ENCODE measurements at places on chromosomes 5 and 9.

DNA sequence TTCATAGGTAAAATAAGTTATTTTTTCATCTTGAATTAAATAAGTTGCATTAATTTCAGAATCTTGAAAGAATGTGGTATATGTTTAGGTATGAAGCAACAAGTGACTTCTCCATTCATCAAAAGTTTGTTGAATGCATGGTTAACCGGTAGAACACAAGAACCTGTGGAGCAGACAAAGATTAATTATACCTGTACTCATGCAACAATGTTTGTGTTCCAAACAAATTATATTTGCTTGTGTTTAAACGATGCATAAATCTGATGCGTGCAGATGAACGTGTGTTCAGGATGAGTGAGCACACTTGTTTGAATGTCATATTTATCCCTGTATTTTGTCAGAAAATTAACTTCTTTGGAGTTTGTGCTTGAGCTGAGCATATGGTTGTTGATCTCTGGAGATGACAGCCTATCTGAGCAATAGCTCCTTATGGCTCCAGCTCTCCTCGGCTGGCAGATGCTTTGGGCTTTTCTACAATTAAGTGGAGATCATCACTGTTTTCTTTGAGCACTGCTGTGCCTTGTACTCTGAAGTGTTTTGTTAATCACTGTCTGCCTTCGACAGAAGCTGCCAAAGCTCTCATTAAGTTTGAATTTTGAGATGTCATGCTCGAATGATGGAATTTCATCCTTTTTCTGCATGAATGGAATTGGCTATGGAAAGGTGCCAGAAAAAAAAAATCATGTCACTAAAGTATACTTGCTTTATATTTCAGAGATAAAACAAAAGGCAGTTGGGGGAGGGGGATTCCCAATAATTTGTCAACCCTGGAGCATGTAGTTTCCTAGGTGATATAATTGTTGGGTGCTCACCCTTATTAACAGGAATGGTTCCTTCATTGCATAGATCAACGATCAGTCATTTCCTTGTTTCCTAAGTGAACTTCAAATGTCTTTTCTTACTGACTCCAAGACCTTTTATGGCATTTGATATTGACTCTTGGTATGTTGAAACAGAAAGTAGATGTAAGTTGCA, 502.5 kb upstream of the ARRDC3 start:
- no peak for DNase-seq

GRCh38 chr5:76497065-76497460, 94.0 kb downstream of the IQGAP2 start:
- DNase-seq, result no peak

GRCh38 chr9:137836151-137836830, 41.3 kb upstream of the CACNA1B start:
- no peak for DNase-seq

- no peak for DNase-seq
Observed at GRCh38 chr5:126527892-126528291, 67.1 kb downstream of the ALDH7A1 start.

DNA sequence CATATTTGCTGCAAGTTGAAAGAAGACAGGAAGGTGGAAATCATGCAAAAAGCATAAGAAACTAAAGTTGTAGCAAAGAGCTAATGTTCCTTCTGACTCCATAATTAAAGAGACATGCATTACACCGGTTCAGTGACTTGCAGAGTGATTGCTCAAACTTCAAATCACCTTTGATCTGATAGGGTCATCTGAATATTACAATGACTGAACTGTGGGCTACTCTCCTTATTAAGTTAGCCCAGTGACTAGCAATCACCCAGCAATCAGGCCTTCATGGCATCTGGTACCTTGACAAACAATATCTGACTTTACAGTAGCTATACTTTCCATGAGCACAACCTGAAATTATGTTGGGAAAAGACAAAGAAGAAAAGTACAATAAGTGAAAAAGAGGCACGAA, 84.9 kb downstream of the NREP start:
- no peak for DNase-seq

DNA sequence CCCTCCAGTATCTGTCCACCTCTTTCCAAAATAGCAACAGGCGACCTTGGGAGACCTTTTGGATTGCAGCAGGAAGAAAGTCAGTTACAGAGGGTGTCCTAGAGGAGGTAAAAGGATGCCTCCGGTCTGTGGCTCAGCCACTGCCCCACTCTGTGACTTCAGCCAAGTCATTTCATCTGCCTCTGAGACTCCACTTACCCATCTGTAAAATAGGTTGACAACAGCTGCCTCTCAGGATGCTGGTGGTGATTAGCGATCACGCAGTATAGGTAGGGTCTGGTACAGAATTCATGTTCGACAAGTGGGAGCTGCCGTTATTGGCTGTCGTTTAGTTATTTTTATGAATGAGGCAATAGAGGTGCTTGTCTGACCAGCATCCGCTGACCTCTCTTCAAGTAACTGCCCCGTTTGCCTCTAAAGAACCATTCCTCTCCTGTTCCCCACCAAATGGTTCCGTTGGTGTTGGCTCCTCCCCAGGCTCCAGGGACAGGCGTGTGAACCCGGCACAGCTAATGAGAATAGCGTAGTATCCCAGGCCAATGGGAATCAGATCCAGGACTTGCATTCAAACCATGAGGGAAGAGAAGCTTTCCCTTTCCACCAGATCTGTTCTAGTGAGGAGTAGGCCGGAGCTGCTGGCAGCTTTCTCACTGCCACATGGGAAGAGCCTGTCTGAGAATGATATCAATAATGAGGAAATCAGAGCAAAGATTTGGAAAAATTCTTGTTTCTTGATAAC, 64.1 kb downstream of the SMIM23 start:
- DNase-seq, result no peak

DNA sequence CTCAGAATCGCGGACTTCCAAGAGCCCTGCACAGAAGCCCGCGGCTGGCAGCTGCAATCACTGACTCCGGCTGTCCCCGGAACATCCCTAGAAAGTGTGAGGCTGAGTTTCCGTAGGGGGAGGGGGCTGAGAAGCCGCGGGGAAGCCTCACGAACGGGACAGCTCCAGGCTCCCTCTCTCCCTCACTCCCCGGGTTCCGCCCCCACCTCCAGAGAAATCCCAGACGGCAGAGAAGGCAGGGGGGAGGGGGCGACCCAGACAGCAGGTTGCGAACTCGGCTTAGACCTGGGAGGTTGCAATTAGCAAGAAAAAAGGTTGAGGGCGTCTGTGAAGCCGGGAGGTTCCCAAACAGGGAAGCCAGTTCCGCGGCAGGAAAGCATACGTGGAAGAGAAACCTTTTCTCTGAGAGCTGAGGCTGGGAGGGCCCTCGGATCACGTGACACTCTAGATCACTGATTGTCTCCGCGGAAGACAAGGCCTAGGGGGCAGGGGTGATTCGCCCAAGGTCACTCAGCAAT, 73.8 kb upstream of the CPLX2 start:
- no peak for DNase-seq

DNA sequence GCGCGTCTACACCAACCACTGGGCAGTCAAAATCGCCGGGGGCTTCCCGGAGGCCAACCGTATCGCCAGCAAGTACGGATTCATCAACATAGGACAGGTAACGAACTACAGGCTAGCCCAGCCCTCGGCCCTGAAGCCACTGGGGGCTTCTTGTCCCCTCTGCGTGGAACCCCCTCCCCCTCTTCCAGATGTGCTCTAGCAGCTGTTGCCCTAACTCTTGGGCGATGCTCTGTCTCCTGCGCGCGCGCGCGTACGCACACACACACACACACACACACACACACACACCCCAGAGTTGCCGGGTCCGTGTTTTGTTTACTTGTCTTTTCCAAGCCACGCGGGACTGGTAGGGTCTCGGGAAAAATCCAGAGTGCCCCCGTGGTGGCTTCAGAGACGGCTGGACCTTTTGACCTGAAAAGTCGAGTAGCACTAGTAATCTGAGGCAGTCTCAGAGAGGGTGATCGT, 836 bp downstream of the PCSK5 start:
- peak; percentile 12 for DNase-seq

DNA sequence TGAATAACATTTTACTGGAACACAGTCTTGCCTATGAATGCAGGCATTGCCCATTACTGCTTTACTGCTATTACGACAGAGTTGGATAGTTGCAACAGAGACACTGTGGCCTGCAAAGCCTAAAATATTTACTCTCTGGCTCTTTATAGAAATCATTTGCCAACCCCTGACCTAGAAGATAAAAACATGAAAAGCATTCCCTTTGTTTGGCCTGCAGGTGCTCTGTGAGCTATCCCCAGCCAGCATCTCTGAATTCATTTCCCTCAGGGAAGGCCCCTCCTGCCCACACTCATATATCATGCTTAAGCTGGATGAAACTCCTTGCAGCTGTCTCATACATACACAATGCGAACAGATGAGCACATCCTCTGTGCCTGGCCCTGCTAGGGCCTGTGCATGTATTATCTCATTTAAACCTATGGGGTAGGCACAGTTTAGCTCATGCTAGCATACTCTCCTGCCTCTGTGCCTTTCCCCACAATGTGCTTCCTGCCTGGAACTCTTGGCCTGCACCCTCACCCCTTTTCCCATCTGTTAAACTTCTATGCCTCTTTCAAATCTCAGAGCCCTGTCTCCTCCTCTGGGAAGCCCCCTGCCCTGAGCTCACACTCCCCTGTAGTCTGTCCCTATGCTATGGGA, 193.1 kb downstream of the PAX5 start:
- DNase-seq, result no peak

DNA sequence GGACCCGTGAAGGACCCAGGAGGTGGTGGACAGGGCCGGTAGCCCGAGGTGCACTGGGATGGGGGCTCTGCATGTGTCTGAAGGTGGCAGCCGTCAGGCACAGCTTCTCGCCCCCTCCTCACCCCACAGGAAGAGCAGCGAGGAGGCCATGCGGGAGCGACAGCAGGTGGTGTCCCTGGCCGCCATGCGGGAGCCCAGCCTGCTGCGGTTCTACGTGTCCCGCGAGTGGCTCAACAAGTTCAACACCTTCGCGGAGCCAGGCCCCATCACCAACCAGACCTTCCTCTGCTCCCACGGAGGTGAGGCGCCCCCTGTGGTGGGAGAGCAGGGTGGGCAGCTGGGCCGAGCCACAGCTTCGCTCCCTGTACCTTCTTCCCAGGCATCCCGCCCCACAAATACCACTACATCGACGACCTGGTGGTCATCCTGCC, 39.9 kb downstream of the USP20 start:
- no peak for DNase-seq

- peak; percentile 88 for DNase-seq
Observed at GRCh38 chr5:139745132-139745799, 50.3 kb upstream of the PSD2 start.

Data from stromal cell of bone marrow (primary cell).